ENCODE measurements at places on chromosomes 4 and X. TPM values are rescaled to one million over a fixed set of nuclear protein-coding genes. Genes with fewer than 3 reads are reported as not detected.

Gene UGT2B10
- total RNA-seq = not detected

Gene ALB
- total RNA-seq = not detected

Gene EFHC2
- 0.66 TPM for total RNA-seq

Gene ZNF674
- 7.2 TPM for total RNA-seq

Gene GC
- total RNA-seq = not detected

Gene CEP135
- total RNA-seq = 10.3 TPM

Gene SPRY1
- total RNA-seq = 66.1 TPM

Gene TMSB4X
- total RNA-seq = 5,494 TPM

Gene ITGB1BP2
- total RNA-seq = 2.0 TPM

Gene GABRA4
- not detected for total RNA-seq

Gene HEPH
- total RNA-seq = 0.22 TPM

Gene ANKRD50
- 56.3 TPM for total RNA-seq

Gene LUZP4
- total RNA-seq = not detected

Gene NOX1
- not detected for total RNA-seq

Gene PRSS12
- total RNA-seq = 14.2 TPM

Gene NEIL3
- total RNA-seq = 14.6 TPM

Gene FAM200B
- 38.5 TPM for total RNA-seq

Gene DCAF8L2
- total RNA-seq = not detected

Gene F11
- total RNA-seq = not detected

Gene GNRHR
- not detected for total RNA-seq

Gene SATL1
- not detected for total RNA-seq

Gene GLRA2
- total RNA-seq = not detected

Gene SMPX
- total RNA-seq = not detected

Gene NR3C2
- 2.6 TPM for total RNA-seq

All from placental pericyte (primary cell).